ENCODE measurements at places on chromosomes 3 and 15. TPM values are rescaled to one million over a fixed set of nuclear protein-coding genes. Genes with fewer than 3 reads are reported as not detected.

SH2D7 gene
- not detected for total RNA-seq

ABI3BP gene
- 0.17 TPM for total RNA-seq

TMEM43 gene
- 44.4 TPM for total RNA-seq

FANCD2OS gene
- not detected for total RNA-seq

CCNB2 gene
- 75.9 TPM for total RNA-seq

TIGIT gene
- total RNA-seq: 42.4 TPM

KCNH8 gene
- not detected for total RNA-seq

AMOTL2 gene
- total RNA-seq: not detected

TLR9 gene
- total RNA-seq: 2.0 TPM

RGMA gene
- not detected for total RNA-seq

ESYT3 gene
- total RNA-seq: 0.19 TPM

CADPS gene
- total RNA-seq: not detected

TGM4 gene
- total RNA-seq: not detected

GPR160 gene
- 10.5 TPM for total RNA-seq

Measured in activated naive CD8-positive, alpha-beta T cell treated with anti-CD3 and anti-CD28 coated beads, Interleukin-2, amount 10 ng/mL, durations not matched to agents 7 days and 5 days (primary cell).